Amniotic stem cell (primary cell): ENCODE measurements at places on chromosomes 7 and 10.

DNA sequence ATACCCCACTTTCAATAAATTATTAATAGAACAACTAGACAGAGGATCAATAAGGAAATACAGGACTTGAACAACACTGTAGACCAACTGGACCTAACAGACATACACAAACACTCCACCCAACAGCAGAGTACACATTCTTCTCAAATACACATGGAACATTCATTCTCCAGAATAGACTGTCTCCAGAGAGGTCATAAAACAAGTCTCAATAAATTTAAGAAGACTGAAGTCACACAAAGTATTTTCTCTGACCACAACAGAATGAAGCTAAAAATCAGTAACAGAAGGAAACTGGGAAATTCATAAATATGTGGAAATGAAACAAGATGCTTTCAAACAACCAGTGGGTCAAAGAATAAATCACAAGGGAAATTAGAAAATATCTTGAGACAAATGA lies 119.8 kb downstream of the SMURF1 start:
- no peak for DNase-seq

GRCh38 chr7:88429382-88429781 lies 122.7 kb upstream of the STEAP4 start:
- no peak for DNase-seq

GRCh38 chr10:52615331-52615730 lies 157.3 kb downstream of the MBL2 start:
- no peak for DNase-seq

- no peak for DNase-seq
These were observed 361.7 kb downstream of the GPAM start for GRCh38 chr10:111821871-111822270.

- no peak for DNase-seq
These were observed 747 bp upstream of the NEURL1 start for GRCh38 chr10:103492655-103493261.

DNA sequence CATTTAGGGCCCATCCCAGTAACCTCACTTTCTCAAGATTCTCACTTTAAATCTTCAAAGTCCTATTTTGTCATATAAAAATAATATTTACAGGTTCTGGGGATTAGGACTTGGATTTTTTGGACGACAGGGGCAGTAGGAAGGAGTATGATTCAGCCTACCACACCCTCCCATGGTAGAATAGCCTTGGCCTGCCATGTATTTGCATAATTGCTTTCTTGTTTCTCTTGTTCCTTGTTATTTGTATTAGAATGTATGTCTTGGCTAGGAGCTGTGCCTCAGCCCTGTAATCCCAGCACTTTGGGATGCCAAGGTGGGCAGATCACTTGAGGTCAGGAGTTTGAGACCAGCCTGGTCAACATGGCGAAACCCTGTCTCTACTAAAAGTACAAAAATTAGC lies 92.5 kb downstream of the ELAPOR2 start:
- no peak for DNase-seq

DNA sequence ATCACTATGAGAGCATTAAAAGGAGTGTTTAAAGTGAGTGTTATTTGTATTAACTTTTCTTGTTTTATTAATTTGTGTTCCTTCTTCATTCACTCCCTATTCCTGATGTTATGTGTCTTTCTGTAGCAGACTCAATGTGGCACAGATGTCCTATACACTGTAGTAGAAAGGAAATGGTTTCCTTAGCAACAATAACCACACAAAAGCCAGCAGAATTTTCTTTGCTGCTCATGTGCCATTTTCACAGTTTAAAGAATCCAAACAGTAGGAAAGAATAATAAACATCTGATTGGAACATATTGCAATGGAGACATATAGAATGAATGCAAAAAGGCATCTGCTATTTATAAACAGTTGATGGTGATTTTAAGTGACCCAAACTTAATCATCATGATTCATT lies 763.6 kb downstream of the PHTF2 start:
- DNase-seq = no peak

DNA sequence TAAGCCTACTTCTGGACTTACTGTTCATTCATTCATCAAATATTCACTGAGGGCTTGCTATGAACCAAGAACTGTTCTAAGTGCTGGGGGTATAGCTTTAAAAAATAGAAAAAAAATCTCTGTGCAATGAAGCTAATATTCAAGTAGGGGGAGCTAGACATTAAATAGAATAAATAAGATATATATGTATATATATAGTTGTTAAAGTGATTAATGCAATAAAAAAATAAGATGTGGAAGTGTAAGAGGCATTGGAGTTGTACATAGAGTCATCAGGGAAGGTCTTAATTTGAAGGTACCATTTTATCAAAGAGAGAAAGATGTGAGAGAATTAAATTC lies 181.2 kb upstream of the AGR3 start:
- no peak for DNase-seq

DNA sequence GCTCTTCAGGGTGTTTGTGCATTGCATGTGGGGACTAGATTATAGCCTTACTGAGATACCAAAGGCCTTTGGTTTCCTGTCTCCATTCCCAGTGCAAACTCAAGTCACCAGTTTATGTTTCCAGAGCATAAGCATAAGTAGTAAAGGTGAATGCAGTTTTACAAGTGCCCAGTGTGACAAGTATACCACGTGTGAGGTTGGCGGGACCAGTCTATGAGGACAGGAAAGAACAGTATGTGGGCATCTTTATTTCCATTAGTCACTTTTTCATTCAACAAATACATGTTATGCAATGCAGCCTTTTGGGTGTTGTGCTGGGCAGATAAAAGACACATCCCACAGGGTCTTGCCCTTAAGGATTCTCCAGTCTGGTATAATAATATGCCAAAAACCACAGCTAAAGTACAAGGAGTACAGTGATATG lies 146.5 kb downstream of the ARID5B start:
- DNase-seq = no peak

GRCh38 chr10:125174360-125174759 lies 14.0 kb upstream of the CTBP2 start:
- DNase-seq = no peak

GRCh38 chr10:76422769-76423168 lies 991.3 kb downstream of the LRMDA start:
- no peak for DNase-seq

GRCh38 chr10:24622781-24623301 lies 100.8 kb downstream of the ARHGAP21 start:
- DNase-seq = no peak

DNA sequence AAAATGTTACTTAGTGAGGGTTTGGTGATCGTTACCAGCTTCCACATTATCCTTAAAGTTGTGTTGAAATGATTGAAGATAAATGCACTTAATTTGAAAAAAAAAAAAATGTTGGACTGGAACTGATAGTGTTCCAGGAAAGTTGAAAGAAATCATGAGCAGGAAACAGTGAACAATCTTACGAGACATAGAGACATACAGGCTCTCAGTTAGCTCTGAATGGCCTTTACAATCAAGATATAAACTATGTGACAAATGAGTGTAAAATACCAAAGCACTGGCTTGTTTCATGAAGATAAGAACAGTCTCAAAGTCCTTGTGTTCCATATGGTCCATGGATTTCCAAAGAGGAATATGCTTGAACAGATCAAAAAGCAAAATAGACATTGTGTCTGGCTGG lies 430.1 kb upstream of the ETV1 start:
- no peak for DNase-seq

GRCh38 chr7:108069646-108070045 lies 60.5 kb downstream of the LAMB4 start:
- no peak for DNase-seq

GRCh38 chr7:150384406-150385301 lies 5.5 kb downstream of the ZNF775 start:
- DNase-seq = no peak

GRCh38 chr10:34446049-34446448 lies 369.0 kb downstream of the PARD3 start:
- DNase-seq = no peak

GRCh38 chr7:14936554-14936953 lies 34.0 kb upstream of the DGKB start:
- DNase-seq = no peak

DNA sequence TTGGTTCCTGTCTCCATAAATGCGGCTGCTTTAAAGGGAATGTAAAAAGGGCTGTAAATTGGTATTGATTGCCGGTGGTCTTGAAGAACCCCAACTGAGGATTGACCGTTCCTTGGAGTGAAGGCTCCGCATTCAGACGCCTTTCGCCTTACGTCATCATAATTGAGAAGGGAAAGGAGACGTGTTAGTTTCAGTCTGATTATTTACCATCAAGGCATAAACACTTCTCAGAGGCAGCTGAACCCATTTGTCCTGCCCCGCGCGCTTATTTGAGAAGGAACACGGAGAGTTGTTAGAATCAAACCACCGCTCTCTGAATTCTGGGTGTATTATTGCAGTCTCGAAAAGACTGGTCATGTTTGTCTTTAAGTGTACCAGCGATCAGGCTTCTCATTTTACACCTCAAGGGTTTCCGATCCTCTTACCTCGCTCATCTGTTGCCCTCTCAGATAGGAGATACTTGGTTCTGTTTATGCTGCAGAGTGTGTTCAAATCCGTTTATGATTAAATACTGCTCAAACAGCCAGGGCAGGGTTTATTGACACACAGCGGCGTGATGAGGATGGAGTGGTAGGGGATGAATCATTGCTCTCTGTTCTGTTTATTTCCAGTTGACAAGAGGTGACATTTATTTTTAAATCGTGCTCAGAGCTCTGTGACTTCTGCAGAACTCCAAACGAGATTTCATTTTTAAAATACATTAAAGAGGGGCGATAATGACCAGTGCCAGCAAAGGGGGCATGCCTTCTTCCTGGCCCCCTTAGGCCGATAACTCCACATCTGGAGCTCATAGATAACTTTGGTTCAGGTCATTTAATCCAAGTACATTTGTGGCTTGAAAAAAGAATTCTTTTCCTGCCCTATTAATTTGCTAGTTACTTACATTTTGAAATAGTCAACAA lies 30.4 kb downstream of the FOXK1 start:
- no peak for DNase-seq

DNA sequence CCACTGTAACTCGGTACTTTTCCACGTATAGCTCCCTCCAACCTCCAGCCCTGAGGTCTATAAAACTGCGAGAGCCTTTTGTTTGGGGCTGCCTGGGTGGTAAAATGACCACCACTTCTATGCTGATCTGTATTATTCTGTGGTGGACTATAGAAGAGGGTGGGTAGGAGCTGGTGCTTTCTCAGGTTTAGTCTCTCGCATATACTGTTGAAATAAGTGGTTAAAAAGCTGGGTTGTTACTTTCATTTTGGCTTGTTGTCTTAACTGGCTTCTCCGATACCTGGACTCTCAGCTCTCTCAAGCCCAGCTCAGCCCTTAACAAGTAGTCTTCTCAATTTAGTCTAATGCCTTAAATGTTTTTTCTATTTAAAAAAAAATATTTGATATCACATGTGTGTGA lies 70.3 kb downstream of the KIF20B start:
- DNase-seq = no peak

GRCh38 chr7:1029637-1030443 lies 14.5 kb upstream of the GPR146 start:
- no peak for DNase-seq

GRCh38 chr10:63562391-63562790 lies 41.2 kb downstream of the REEP3 start:
- no peak for DNase-seq

DNA sequence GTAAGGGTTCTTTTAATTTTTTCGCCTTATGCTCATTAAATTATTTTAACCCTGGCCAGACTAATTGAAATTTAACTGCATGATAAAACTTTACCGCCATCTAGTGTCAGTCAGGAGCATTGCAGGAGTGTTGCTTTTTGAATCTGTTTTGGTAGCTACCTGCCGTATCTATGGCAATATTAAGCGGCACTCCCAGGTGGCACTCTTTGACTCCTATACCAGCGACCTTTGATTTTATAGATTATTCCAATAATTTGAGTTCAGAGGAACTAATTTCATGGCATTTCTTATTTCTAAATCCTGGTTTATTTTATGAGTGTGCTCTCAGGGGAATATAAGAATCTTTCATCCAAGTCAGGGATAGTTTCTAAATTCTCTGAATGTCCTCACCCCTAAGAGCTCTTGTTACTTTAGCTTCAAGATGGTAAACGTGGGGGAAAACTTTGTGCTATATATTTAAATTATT lies 198.9 kb downstream of the REEP3 start:
- DNase-seq = no peak

- no peak for DNase-seq
These were observed 32.0 kb downstream of the SFMBT2 start for GRCh38 chr10:7378602-7379403.

DNA sequence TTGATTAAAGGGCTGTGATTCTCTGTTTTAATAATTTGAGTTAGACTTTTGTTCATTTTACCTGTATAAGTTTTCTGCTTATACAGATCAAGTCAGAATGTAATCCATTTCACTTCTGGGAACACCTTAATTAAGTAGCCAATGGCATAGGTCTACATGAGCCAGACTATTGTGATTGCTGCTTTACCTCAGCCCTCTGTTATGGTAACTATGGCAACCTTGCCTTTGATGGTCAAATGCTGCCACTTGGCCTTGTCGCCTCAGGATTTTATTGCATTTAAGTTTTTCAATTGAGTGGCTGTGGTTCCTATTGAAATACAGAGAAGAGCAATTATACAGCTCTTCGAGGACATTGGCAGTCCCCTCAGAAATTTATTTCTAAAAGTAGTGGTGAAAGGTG lies 64.3 kb upstream of the TMEM106B start:
- DNase-seq = no peak

DNA sequence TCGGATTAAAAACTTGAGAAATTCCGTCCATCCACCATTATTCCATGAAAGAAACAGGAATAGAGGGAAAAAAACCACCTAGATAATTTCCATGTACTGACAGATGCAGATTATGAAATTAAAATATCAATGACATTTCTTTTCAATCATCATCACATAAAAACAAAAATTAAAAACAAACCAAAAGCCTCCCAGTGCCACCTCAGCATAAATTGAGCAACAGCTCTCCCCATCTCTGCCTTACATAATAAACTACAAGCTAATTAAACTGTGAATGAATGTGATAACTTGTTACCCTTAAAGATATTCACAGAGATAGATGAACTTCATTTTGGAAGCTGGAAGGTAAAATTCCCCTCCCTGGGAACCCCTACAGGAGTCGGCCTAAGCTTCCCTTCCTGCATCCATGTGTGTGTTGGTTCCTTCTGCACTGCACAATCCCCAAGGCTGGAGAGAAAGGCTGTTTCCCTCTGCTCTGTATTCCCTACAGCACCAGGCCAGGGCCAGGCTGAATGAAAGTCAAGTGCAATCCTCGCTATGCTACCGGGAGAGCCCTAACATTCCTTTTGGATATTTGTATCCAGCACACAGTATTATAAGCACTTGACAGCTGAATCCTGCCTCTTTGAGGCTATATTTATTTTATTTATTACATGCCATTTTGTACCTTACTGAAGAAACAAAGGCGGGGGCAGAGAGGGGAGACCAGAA lies 8.1 kb downstream of the CCDC6 start:
- no peak for DNase-seq

DNA sequence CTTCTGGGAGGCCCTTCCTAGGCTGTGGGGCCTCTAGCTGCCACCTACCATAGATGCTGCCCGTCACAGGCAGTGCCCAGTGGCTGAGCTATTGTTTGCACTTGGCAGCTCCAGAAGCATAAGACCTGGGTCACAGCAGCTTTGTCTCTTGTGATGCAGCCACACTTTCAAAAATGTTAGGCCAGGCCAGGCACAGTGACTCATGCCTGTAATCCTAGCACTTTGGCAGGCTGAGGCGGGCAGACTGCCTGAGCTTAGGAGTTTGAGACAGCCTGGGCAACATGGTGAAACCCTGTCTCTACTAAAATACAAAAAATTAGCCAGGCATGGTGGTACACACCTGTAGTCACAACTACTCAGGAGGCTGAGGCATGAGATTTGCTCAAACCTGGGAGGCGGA lies 9.5 kb upstream of the KAZALD1 start:
- DNase-seq = peak; percentile 42

- DNase-seq = no peak
These were observed 10.8 kb upstream of the CPA5 start for GRCh38 chr7:130333832-130334231.

GRCh38 chr10:52082307-52082706 lies 231.8 kb upstream of the DKK1 start:
- DNase-seq = no peak
